Activated CD4-positive, alpha-beta T cell treated with anti-CD3 and anti-CD28 coated beads for 24 hours (primary cell): ENCODE measurements at places on chromosomes 6 and 20.

GRCh38 chr6:5511954-5512353, 250.6 kb downstream of the FARS2 start:
- no peak for DNase-seq

DNA sequence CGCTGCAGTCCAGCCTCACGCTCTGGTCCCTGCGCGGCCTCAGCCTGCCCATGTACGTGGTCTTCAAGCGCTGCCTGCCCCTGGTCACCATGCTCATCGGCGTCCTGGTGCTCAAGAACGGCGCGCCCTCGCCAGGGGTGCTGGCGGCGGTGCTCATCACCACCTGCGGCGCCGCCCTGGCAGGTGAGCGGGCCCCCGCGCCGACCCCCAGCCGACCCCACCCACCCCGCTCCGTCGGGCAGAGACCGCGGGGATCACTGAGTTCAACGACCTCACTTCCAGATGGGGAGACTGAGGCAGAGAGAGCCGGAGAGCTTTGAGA, 545 bp downstream of the SLC35D3 start:
- no peak for DNase-seq

DNA sequence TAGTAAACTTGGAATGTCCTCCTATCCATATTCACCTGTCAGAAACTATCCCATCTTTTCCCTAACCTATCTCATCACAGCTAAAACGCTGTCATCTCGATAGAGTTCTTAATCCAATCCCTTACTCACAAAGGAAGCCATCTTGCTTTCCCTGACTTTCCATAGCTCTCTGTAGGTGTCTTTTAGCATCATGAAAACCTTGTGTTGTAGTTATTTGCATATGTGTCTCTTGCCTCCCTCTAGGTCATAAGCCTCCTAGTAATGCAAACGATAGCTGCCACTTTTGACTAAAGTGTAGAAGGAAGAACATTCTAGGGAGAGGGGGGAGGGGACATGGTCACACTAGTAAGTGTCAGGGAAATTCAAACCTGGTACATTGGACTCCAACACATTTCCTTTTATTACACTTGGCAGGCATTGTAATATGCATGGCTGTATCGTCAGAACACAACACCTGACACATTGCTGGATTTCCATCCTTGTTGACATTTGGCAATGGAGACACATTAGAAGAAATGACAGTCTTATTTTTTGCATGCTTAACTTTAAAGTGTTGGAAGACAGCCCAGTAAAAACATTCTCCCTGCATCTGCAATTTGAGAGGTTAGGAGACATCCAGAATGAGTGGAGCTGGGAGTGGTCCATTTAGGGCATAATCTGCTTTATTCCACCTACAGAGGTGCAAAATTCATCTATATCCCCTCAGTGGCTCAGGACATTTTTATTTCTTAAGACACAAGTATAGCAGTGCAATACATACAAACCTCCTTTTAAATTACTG, 283.4 kb downstream of the HAO1 start:
- no peak for DNase-seq

GRCh38 chr6:29552512-29553051, 7.0 kb downstream of the UBD start:
- peak; percentile 20 for DNase-seq

GRCh38 chr6:106084989-106085691, 996 bp upstream of the PRDM1 start:
- DNase-seq: no peak

DNA sequence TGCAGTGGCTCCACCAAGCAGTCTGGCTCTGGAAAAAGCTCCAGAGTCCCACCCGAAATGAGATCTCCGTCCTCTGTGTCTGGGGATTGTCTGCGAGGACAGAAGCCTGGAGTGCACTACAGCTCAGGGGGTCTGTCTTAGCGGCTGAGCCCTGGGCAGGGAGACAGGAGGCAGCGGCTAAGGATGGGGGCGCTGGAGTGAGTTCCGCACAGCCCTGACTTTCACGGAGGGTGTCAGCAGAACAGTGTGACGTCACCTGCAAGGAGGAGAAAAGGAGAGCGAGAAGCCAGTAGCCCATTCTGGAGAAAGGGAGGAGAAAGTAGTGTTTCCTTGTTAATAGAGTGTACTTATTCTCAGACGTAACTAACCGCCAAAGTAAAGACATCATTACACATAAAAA, 97.6 kb downstream of the FAM50B start:
- DNase-seq: no peak

DNA sequence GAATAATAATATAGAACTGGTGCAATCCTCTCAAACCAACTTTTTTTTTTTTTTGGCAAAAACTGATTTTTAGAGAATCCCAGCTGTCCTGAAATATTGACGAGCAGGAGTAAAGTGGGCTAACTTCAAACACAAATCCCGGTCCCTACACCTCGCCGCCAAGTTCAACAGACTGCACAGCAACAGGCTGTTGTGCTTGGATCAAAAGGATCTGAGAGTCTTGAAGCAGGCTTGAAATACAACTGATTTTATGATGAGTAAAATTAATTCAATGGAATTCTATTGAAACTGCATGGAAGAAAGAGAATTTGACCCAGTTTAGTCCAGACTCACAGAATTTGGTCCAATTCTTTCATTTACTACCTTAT, 172.1 kb downstream of the FOXC1 start:
- DNase-seq: no peak

DNA sequence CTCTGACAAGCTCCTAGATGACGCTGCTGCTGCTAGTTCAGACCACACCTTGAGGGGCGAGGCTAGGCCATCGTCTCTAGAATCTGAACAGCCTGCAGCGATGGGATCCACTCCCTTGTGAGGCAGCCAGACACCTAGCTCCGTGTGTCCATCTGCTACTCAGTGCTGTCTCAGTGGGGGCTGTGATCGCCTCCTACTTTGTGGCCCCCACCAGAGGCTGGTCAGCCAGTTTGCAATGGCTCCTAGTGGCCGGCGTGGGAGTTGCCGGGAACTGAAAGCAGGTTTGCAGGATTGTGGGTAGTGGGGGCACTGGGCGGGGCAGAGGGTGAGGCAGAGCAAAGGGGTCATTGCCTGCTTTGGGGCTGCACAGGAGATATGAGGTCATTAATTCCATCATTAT, 2.8 kb downstream of the CCN5 start:
- no peak for DNase-seq

DNA sequence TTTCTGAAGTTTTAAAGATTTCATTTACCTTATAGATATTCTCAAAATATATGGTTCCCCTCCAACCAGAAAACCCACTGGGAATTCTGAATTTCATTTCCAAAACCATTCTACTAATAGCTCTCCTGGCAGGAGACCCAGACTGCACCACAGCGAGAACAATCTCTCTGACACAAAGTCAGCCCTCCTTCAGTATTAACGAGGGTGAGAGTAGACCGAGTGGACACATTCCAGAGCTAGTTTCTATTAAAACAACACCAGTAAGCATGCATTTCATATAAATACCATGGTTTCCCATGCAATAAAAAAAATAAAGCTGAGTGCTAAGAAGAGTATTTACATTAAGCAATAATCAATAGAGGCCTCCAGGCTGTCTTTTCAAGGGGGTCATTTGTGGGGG, 899.6 kb upstream of the SLC35B3 start:
- DNase-seq: no peak

DNA sequence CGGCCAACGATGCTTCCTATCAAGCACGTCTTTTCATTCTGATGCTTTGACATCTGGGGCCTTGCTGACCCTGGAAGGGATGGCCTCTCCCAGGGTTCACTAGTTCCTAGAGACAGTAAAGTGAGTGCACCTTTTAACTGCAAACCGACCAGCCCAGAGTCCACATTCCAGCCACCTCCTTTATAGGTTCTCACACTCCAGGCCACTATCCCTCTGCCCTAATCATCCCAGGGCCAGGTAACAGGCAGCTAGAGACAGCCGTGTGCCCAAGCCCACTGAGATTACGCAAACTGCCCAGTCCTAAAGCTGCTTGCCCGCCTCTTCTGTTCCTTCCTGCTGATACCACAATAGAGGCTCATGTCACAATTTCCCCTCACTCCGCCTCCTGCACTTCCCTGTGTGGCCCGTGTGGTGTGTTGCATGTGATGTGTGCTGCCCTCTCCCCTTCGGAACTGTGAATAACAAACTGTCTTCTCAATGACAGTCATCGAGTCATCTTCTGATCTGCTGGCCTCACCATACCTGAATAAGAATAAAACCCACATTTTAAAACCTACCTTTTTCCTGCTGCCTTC, 123.7 kb upstream of the EXOC2 start:
- peak; percentile 38 for DNase-seq

DNA sequence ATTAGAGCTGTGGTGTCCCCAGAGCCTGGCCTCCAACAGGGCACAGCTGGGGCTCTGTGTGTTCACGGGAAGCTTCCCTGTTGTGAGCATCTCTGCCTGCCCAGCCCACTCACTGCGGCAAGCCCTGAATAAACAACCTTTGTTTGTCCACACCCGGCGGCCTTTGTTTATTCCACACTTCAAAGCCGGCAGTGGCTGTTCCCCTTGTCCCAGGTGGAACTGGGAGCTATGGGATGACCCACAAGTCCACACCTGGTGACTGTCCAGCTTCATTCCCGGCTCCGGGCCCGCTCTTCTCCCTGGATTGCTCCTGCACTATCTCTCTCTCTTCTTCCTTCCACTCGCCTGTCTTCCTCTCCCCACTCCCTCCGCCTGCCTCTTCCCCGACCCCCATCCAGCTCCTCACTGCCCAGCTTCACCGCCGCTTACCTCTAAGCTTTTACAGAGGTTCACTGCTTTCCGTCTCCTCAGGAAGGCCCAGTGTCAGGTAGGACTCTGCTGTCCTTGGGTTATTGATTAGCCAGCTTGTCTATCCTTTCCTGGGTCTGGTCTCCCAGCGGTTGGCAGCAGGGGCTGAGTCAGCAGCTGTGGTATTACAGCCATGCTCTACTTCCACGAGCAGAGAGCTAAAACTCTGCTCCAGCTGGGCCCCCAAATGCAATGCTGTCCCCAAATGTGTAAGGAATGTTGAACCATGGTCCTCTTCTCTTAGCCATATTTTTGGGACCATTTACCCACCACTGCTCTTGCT, 17.8 kb downstream of the DACT2 start:
- DNase-seq: no peak

DNA sequence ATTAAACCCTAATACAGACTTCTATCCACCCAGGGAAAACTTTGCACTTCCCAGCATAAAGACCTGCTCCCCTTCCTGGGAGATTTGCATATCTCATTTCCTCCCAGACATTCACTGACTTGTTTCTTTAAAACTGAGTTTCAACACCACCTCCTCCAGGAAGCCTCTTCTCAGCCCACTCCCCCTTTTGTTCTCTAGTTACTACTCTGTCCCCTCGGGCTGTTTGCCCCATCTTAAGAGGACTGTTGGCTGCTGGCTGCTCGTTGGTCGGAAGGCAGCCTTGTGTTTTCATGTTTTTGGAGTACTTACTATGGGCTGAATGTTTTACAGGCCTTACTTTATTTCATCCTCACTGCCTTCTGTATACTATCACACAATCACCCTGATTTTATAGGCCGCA, 6.6 kb downstream of the ARHGAP40 start:
- DNase-seq: no peak

GRCh38 chr20:34389206-34389953, 26.3 kb downstream of the ITCH start:
- DNase-seq: no peak

GRCh38 chr6:128572294-128572693, 51.9 kb upstream of the PTPRK start:
- DNase-seq: no peak

- DNase-seq: no peak
Measured at GRCh38 chr20:57866250-57867106, 156.7 kb upstream of the PMEPA1 start.

- no peak for DNase-seq
Measured at GRCh38 chr6:158161566-158162254, 6.4 kb downstream of the SERAC1 start.

DNA sequence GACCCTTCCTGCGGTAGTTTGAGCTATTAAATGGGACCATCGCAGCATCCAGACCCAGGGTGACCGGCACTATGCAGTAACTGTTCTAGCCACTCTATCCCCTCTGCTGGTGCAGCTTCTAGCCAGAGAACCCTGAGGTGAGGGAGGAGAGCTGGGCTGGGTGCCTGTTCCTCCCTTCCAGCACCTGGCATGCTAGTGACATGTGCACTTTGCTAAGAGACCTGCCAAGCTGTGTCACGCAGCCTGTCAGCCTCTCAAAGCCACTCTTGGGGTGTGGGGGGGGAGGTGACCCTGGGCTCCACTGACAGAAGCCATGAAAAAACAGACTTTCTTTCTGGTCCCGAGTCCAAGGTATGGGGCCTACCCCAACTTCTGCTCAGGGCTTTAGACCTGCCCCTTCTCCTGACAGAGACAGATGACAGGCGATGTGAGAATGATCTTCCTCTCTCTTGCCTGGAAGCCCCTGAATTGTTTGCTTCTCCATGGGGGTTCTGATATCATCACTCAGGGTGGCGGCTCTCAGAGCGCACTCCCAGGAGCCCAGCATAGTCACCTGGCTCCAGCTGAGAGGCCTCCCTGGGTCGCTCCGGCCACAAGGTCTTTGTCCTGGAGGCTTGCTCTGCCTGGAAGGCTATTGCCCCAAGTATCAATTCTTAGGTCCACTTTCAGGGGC, 47.2 kb upstream of the MLN start:
- DNase-seq: no peak

DNA sequence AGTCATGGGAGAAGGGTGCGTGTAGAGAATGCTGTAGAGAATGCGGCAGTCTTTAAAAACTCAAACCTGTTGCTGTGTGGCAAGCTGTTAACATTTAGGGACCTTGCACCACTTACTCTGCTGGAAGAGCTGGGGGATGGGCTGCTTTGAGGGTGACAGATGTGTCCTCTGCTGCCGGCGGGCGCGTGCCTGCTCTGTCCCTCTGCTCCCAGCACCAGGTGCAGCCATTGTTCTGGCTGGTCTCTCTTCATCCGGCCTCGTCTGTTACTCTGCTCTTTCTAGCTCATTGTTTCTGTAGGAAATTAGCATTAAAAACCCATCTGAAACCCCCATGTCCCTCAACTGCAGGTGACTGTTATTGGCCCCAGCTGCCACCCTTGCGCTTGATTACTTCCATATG, 78.5 kb downstream of the CBFA2T2 start:
- no peak for DNase-seq

GRCh38 chr20:25623225-25623735, 534 bp downstream of the NANP start:
- peak; percentile 15 for DNase-seq

GRCh38 chr20:5996765-5997164, 46.3 kb downstream of the MCM8 start:
- no peak for DNase-seq

- no peak for DNase-seq
Measured at GRCh38 chr6:135637701-135638100, 140.2 kb upstream of the AHI1 start.

DNA sequence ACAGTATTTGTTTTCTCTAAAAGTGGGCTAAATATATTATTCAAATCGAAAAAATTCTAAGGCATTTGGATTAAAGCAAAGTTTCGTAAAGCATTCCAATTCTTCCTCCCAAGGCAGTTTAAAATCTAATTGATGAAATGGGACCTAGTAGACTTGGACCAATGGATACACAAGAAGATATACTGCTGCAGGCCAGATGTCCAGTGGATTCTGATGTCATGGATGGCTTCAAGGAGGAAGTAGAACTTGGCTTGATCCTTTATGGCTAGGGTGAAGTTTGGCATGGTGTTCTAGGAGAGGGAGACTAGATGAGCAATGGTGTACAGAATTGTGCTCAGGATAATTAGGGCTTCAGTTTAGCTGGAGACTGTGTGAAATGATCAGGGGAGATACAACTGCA, 559.5 kb upstream of the MMS22L start:
- no peak for DNase-seq

- peak; percentile 19 for DNase-seq
Measured at GRCh38 chr6:89297695-89298351, 17.3 kb downstream of the GABRR2 start.

GRCh38 chr20:48635791-48636267, 192.0 kb downstream of the PREX1 start:
- peak; percentile 31 for DNase-seq

- peak; percentile 10 for DNase-seq
Measured at GRCh38 chr6:100228834-100229441, 234.9 kb upstream of the MCHR2 start.
